ENCODE measurements at places on chromosomes 13 and 19.

DNA sequence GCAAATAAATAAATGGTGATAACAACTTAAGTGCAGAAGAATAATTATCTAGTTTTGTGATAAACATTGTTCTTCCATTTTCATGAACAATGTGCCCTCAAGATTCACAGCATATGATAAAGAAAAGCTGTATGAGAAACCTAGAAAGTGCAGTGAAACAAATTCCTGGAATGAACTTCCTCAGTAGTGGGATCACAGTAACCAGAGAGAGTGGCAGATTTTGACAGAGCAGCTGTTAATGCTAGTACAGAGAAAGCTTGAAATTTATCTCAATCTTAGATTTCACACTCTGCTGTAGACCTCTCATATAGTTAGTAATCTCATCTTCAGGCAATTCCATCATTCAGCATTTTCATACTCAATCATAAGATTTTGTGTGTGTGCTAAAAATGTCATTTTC, 664.9 kb downstream of the PCDH9 start:
- no peak for DNase-seq

GRCh38 chr19:9828551-9829063, 889 bp downstream of the UBL5 start:
- DNase-seq, result no peak

DNA sequence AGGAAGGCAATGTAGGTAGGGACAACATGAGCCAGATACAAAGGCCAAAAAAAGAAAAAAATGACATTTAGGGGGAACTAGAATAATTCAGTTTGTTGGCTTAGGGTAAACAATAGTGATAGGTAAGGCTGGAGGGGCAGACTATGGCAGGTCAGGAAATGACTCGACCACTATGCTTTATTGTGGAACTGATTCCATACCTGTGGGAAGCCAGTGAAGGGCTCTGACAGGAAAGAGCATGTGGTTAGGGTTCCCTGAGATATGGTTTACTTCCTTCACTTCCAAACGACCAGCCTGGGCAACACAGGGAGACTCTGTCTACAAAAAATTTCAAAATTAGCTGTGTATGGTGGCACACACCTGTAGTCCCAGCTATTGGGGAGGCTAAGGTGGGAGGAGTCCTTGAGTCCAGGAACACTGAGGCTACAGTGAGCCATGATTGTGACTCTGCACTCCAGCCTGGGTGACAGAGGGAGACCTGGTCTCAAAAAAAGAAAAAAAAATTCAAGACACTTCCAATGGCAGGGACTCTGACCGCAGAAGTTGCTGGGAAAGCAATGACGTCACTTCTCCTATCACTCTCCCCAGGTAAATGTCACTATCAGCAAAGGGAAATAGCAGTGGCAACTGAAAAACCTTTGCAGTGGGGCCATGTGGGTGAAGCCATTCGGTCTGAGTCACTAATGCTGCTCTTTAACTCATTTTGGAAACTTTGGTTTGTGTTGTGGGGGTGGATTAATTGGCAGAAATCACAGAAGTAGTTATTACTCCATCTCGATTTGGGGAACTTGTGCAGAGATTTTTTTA, 192.8 kb upstream of the TSC22D1 start:
- no peak for DNase-seq

DNA sequence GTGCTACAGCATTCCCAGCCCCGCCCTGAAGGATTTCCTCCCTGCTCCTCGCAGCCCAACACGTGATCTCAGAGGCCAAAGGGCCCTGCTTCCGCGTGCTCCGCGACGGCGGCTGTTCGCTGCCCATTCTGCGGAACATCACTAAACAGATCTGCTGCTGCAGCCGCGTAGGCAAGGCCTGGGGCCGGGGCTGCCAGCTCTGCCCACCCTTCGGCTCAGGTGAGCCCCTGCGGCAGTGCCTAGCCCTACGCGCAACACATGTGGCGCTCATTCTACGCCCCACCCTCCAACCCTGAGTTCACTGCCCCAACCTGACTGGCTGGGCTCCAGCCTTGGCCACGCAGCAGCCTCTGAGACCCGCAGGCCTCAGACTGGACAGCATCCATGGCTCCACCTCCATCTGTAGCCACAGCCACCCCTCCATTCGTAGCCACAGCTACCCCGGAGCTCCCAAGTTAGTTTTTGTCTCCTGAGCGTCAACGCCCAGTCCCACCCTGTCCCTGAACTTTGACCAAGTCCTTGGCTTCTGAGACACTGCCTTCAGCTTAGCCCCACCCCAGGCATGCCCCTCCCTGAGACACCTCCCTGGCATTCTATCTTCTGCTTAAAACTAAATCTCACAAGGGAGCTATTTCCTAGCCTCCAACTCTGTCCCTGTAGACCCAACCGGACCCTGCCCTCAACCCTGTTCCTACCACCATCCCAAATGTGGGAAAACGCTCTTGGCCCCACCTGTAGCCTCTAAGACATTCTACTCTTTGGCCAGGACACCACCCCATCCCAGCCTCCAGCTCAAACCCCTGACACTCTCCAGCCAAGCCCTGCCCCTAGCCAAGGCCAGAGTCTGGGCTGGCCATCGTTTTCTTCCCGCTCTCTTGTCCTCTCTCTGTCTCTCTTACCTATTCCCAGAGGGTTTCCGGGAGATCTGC, 6.4 kb downstream of the LTBP4 start:
- peak; percentile 65 for DNase-seq

DNA sequence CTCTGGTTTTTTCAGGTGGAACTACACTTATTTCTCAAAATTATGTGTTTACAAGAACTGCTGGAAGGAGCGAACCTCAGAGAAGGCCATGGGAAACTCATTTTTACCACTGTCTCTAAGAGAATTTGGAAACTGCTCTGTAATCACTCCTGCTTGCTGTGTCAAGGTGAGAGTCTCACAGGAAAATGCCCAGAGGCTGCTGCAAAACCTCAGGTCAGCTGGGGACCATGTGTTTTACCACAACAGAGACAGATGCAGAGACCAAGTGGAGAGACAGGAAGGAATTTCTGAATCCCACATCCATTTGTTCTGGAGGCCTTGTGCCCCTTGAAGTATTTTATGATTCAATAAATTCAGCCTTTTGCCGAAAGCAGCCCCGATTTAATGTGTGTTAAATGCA, 743.8 kb upstream of the SLC10A2 start:
- no peak for DNase-seq

GRCh38 chr13:111281751-111282311, 38.6 kb upstream of the TEX29 start:
- DNase-seq, result no peak

- no peak for DNase-seq
These were observed 5.7 kb downstream of the DNM2 start for GRCh38 chr19:10723591-10723990.

- DNase-seq, result no peak
These were observed 2.8 kb upstream of the HNRNPM start for GRCh38 chr19:8441725-8442544.

- no peak for DNase-seq
These were observed 6.7 kb downstream of the MLLT1 start for GRCh38 chr19:6272913-6273600.

- no peak for DNase-seq
These were observed 54.5 kb downstream of the CDADC1 start for GRCh38 chr13:49302222-49302621.

DNA sequence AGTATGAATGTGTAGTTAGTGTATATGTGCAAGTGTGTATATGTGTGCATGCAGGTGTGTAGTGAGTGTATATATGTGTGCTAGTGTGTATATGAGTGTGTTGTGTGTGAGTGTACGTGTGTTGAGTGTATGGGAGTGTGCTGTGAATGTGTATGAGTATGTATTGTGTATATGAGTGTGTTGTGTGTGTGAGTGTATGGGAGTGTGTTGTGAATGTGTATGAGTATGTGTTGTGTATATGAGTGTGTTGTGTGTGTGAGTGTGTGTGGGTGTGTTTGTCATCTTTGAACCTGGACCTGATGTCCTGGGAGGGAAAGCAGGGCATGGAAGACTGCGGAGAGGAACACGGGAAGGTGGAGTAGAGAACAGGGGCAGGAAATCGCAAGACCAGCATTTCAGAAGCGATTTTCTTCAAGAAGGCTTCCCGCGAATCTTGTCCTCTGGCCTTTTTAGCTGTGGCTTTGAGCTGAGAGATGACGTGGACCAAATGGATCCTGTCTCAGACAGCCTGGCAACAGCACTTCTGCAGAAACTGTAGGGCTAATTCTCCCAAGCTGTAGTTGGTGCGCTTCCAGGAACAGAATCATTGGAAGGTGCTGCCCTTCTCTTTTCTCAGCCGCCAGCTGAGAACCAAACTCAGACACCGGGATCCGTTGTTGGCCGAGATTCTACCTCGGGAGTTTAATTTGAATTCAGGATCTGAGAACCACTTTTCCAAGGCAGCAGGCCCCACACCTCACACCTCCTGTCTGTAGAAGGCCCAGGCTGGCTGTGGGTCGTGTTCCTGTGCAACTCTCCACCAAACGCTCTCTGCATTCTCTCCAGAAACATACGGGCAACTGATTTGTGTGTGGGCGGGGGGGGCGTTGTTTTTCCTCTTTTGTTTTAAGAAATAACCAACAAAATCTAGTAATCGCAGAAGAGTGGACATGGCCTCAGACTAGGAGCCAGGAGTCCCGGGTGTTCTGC, 94.7 kb upstream of the RAP2A start:
- no peak for DNase-seq

GRCh38 chr19:18287836-18288772, 6.7 kb upstream of the JUND start:
- DNase-seq, result no peak

- DNase-seq, result peak; percentile 71
These were observed 9.7 kb downstream of the INAFM1 start for GRCh38 chr19:47284324-47284899.

DNA sequence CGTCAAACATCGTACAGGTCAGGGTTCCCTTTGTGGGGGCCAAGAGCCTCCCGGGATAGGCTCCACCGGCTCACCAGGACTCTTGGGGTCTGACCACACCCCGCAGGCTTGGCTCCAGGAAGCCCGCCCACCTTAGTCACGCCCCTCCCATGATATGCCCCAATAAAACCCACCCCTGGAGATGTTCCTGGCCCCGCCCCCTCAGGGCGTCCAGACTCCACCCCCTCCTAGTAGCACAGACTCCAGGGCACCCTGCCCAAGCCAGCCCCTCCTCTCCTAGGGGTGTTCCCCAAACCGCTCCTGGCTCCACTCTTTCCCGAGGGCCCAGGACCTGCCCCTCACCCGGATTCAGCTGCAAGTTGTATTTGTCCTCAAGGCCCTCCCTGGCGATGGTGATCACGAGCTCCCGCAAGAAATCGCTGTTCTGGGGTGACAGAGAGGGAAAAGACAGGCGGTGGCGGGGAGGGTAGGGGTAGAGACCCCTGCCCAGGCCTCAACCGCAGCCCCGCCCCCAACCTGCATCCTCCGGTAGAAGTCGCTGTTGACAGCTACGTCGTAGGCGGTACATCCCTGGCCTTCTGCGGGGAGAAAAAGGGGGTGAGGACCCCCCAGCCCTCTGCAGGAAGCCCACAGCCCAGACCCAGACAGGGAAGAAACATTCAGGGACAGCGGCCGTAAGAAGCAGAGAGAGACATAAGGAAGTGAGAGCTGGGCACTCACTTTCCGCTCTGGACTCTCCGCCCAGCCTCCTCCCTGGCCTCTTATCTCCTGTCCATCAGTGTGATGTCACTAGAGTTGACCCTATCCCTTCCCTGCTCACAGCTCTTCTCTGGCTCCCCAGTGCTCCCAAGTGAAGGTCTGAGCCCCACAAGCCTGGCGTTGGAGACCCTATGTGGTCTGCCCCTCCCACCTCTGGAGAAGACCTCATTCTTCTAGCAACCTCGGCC, 3.9 kb downstream of the PIH1D1 start:
- no peak for DNase-seq

DNA sequence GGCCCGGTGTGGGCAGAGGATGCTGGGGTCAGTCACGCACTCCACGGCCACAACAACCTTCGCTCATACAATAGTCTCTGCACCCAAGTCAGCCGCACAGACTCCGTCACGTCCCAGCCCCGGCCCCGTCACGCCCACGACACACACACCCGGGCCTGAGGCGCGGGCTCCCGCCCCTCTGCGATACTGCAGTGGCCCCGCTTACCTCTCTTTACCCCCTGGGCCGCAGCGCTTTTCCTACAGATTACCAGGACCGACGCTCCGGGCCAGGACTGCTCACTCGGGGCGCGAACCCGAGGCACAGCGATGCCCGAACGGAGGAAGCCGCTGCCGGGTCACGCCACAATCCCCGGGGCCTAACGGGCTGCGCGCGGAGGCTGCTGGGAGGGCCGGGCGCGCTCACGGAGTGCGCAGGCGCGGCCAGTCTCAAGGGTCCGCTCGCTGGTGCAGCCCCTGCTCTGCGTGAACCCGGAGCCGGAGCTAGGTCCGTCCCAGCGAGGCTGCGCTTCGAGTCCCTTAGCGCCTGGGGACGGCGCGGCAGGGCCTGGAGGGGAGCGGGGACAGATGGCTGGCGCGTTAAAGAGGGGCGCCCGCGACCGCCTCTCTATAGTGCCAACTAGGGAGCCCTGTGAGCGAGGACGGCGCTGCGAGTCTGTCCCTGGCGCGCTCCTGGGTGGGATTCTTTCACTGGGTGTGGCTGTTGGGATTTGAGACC, at the start of gene ZFP82:
Gene ZFP82 (minus strand): TSS at position 358 of the 715 bp plus-strand sequence. CDS start 8,855 bp downstream, outside the sequence.
- DNase-seq, result peak; percentile 67

DNA sequence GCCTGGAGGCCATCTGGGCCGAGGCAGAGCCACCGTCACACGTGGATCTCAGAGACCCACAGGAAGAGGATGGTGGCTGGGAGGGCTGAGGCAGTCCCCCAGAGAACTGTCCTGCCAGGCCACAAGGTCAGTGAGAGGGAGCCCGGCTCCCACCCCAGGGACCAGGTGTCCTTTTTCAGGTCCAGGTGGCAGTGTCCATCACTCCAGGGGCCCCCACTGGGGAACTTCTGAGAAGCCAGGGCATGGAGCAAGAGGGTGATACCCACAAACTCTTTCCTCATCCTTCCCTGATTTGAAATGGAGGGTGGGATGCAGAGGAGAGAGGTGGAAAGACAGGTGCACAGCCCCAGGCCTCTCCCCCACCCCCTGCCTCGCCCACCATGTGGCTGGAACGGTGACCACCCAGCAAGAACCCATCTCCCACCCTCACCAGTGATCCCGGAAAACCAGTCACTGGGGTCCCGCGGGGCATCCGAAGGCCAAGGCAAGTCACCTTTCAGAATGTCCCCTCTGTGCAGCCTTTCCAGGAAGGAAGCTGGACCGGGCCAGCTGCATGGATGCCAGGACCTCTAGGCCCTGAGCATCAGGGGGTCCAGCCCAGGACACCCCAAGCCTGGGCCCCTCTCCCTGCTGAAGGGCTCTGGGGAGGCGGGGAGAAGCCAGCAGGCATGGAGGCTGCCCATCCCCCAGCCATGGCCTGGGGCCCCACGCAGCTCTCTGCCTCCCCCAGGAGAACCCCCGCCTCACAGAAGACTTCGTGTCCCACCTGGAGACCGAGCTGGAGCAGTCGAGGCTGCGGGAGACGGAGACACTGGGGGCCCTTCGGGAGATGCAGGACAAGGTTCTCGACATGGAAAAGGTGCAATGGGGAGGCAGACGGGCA, 14.1 kb downstream of the PRR36 start:
- DNase-seq, result no peak

Measured in Caki2 (cell line).